Globus pallidus (tissue), 1 donor: ENCODE measurements at places on chromosomes 2 and 18.

- no peak for DNase-seq
Measured at GRCh38 chr2:96427917-96428316, 77.2 kb downstream of the NEURL3 start.

DNA sequence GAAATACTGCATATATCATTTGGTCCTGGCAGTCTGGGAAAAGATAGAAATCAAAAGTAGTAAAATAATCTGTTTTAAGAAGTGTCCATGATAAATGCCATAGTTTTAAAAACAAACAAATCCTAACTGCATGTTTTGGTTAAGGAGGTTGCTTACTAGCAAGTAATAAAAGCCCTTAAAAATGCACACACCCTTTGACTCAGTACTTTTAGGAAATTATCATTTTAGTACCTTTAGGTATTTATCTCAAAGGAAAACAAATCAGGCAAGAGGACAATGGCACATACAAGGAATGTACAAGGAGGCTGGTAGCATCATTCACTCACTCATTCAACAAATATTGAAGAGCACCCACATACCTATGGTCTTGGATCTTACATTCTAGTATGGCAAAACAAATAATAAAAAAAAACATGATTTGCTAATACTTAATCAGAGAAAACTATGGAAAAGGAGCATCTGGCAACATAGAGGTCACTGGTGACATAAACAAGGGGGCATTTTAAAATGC is 67.6 kb downstream of the OLA1 start:
- no peak for DNase-seq

DNA sequence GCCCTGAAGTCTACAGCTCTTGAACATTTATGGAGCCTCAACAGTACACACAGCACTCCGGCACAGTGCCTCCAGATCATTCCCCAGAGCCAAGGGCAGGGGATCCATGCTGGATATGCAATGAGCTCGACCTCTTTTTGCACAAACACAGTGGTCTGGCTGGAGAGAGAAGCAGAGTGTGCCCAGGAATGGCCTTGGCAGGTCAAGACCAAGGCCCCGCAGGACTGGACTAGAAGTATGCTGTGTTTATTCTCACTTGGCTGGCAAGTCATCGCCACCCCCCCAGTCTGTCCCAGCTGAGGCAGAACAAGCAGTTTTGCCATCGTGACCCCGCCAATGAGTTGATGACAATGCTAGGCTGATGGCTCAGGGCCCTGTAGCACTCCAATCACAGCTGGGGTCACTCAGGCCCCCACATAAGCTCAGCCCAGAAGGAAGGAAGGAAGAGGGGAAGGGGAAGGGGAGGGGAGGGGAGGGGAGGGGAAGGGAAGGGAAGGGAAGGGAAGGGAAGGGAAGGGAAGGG is 212.1 kb downstream of the TTC32 start:
- no peak for DNase-seq

GRCh38 chr2:52428224-52428623 is 1339.4 kb upstream of the CHAC2 start:
- no peak for DNase-seq

- no peak for DNase-seq
Measured at GRCh38 chr2:228407821-228408220, 226.3 kb upstream of the SPHKAP start.

DNA sequence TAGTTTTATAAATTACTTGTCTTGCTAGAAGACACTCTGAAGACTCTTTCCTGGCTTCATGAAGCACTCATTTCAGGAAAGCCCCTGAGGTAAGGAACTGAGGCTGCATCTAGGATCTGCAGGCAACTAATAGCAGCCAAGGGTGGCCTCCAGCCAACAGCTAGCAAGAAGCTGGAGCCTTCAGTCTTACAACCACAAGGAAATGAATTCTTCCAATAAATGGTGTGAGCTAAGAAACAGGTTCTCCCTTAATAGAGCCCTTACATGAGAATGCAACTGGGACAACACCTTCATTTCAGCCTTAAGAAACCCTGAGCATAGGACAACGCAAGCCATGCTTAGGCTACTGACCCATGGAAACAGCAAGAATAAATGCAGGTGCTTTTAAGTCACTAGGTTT is 254.6 kb upstream of the RBBP8 start:
- no peak for DNase-seq

GRCh38 chr2:230749111-230749510 is 36.5 kb downstream of the CAB39 start:
- DNase-seq, result no peak

DNA sequence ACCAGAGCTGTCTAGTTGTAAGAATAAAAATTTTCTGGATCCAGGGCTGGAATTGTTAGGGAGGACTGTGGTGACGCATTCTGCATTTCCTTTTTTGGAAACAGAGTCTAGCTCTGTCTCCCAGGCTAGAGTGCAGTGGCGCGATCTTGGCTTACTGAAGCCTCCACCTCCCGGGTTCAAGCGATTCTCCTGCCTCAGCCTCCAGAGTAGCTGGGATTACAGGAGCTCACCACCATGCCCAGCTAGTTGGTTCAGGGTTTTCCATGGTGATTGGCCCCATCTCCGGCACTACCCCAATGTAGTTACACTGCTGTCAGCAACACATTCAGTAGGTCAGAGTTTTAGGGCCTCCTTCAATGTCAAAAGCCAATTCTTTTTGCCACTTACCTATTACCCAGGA is 58.6 kb upstream of the RNF152 start:
- no peak for DNase-seq

DNA sequence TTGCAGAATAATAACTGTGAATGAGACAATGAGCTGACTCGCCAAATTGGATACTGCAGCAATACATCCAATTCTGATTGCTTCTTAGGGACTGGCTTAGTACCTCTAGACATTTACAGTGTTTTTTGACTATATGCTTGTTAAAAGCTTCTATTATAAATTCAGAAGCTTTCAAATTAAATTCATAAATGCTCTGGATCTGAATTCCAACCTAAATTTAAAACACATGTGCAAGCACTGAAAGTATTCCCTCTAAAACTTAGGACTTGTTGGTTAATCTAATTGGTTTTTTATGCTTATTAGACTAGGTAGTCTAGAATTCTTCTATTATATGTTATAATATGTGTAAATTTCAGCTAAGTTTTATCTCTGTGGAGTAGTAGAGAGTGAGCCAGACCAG is 306.9 kb downstream of the CPS1 start:
- DNase-seq, result no peak

DNA sequence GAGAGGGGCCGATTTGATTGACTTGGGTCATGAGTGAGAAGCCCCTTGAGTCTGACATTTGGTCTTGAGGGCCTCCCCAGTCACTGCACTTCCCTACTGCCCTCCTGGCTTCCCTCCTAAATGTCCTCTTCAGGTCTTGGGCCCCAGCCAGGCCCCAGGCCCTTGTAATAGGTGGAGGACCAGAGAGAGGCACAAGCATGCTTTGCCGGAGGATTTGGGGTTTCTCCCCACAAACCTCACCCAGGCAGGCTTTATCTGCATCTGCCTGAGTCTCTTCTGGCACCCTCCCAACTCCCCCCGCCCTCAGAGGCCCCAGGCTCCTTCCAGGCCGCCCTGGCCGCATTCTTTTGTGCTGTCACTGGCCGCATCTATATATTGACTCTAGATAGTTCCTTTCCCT is 270.7 kb downstream of the HAUS1 start:
- DNase-seq, result no peak

- DNase-seq, result no peak
Measured at GRCh38 chr2:37928377-37928776, 3.3 kb downstream of the RMDN2 start.

DNA sequence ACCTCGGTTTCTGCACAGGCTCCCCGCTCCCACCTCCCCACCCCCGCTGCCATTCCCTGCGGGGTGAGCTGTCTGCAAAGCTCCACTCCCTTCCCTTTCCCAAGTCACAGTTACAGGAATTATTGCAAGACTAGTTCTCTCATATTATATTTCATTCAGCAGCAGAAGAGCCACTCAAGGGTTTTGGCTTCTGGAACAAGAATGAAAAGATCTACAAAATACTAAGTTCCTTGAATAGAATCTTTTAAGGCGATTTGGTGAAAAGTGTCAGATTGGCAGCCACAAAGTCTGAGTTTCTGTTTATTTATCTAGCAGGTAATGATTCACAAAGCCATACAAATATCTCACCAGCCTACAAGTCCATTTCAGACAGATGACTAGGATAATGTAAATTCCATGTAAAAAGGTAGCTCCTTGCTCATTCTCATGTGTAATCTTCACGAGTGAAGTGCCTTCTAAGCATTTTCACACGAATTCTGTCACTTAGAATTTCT is 221.9 kb upstream of the RBBP8 start:
- DNase-seq, result no peak

- peak; percentile 41 for DNase-seq
Measured at GRCh38 chr2:196239622-196240587, 68.5 kb upstream of the STK17B start.
